Heart left ventricle (tissue), 16 donors: ENCODE measurements at places on chromosomes 4 and X. TPM values are rescaled to one million over a fixed set of nuclear protein-coding genes. Genes with fewer than 3 reads are reported as not detected.

GRCh38 chrX:14056206-14056605 lies 26.5 kb upstream of the GEMIN8 start:
- no peak for DNase-seq

The DOK7 gene
- total RNA-seq, result 32.3 TPM

- no peak for DNase-seq
These were observed 31.3 kb upstream of the ANXA5 start for GRCh38 chr4:121728066-121728465.

DNA sequence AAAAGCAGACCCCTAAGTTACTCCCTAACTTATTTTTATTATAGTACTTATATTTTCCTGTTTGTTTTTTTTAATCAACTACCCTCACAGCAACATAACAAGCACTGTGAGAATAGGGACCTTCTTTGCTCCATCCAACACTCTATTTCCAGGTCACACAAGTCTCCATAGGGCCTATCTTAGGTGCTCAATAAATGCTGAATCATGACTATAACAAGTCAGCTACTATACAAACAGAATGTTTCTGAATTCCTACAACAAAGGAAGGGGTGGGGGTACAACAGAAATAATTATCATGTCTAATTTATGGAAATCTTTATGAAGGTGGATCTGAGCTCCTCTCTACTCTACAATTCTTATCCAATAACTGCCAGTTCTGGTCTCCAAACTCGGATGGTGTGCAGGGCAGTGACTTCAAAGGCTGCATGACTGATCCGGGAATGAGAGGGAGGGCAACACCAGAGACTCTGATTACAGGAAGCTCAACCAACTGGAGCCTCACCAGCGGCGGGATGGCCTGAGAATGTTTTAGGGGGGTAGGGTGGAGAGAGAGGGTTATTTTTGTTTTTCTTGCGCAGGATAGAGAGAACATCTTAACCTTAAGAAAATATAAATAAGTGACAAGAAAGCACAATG lies 71.1 kb downstream of the HADH start:
- DNase-seq, result no peak

The RNF128 gene
- total RNA-seq, result 0.17 TPM

The XAGE2 gene
- total RNA-seq, result not detected

GRCh38 chrX:131405497-131405896 lies 116.4 kb upstream of the IGSF1 start:
- DNase-seq, result no peak

GRCh38 chr4:181745933-181746625 lies 497.1 kb upstream of the TENM3 start:
- no peak for DNase-seq

- DNase-seq, result no peak
These were observed 464.3 kb downstream of the GRXCR1 start for GRCh38 chr4:43356786-43357185.

DNA sequence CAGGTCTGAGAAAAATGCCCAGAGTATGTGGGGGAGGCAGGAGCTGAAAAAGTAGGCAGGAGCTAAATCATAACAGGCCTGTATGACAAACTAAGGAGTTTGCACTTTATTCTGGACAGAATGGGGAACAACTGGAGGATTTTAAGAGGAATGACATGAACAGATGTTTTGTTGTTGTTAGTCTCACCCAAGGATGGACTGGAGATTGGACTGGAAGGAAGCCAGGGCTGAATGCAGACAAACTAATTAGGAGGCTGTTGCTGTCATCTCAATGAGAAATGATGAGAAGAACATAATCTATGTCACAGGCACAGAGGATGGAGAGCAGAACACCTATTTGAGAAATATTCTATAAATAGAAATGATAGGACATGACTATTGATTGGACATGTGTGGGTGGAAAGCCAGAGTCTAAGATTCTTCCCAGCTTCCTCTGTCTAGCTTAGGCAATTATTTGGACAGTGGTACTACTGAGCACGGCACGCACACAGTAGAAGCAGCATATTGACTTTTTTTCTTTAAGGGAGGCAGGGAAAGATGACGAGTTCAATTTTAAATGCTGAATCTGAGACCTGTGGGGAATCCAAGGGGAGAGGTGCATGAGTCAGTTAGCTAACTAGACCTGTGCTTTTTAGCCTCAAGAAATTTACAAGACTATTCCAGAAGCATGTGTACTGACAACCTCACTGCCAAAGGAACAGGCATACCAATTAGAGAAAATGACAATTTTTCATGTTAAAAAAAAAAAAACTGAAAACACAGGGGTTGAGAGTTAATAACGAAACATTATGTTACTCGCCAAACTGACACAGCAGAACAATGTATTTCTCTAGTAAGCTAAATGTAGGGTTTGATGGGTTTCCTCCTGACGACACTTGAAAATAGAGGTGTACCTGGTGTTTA lies 963 bp upstream of the USO1 start:
- no peak for DNase-seq

DNA sequence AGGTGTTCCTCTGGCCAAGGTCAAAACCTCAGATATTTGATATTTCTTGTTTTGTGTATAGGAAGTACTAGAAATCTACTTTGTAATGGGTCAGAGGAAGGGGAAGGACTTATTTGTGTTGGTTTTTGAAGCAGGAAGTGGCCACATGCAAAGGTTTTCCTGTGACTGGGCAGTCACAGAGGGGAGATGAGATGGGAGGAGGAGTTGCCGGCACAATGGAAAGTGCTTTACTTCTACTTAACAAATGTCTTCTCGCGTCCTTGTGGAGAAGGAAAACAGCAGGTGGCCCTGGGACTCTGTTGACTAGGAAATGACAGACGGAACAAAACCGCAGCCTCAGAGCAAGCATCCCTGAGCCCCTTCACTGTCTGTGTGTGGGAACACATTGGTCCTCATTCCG lies 46.6 kb downstream of the SHROOM2 start:
- DNase-seq, result peak; percentile 6

GRCh38 chr4:89177807-89178206 lies 66.5 kb downstream of the TIGD2 start:
- DNase-seq, result no peak

DNA sequence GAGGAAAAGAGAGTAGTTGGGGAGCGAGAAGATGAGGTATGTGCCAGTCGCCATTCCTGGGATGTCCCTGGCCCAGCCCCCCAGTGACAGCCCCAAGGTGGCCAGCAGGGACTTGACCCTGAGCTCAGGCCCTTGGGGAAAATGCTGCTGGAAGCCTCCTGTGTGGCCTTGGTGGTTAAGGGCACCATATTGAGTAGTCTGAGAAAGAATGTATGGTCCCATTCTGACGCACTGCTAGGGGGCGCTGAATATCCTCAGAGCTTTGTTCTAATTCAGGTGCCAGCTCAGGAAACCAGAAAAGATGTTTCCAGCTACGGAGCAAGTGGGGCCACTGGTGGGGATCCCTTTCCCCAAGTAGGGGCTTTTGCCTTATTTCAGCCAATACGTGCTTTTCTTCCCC lies 14.0 kb upstream of the UBA6 start:
- DNase-seq, result no peak

GRCh38 chr4:76757418-76757939 lies 140.5 kb downstream of the SOWAHB start:
- no peak for DNase-seq

GRCh38 chrX:40107291-40108161 lies 9.8 kb upstream of the BCOR start:
- DNase-seq, result peak; percentile 57

The TKTL1 gene
- 3.7 TPM for total RNA-seq

GRCh38 chr4:64497491-64497890 lies 88.2 kb upstream of the TECRL start:
- no peak for DNase-seq

GRCh38 chr4:185020863-185021761 lies 2.8 kb downstream of the HELT start:
- no peak for DNase-seq

The VCX3A gene
- total RNA-seq, result not detected

DNA sequence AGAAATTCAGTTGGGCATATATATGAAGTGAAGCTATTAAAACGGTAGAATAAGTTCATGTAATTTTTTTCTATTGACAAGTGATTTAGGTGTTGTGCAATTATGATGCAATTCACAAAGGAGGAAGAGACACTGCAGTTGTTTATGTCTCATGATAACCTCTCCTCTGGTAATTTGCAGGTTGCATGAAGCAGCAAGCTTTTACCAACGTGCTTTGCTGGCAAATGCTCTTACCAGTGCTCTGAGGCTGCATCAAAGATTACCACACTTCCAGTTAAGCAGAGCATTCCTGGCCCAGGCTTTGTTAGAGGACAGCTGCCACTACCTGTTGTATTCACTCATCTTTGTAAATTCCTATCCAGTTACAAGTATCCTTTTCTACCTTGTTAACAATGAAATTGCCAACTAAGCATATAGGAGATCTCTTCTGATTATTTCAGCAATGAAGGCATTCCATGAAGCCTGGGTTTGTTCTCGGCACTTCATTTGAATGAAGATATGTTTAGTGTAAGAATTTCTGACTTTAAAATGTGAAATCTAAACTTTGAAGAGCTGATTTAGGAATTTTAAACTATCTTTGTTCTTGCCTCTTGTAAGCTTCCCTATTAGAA lies 3.9 kb downstream of the TMEM33 start:
- no peak for DNase-seq

The TLL1 gene
- 0.16 TPM for total RNA-seq
